ENCODE measurements at places on chromosomes 1 and 21.
A peak's percentile ranks its signal among the peaks of the same experiment; 100 is the strongest.

- DNase-seq, result peak; percentile 44
Measured at GRCh38 chr1:154533952-154534844, 24.3 kb downstream of the UBE2Q1 start.

DNA sequence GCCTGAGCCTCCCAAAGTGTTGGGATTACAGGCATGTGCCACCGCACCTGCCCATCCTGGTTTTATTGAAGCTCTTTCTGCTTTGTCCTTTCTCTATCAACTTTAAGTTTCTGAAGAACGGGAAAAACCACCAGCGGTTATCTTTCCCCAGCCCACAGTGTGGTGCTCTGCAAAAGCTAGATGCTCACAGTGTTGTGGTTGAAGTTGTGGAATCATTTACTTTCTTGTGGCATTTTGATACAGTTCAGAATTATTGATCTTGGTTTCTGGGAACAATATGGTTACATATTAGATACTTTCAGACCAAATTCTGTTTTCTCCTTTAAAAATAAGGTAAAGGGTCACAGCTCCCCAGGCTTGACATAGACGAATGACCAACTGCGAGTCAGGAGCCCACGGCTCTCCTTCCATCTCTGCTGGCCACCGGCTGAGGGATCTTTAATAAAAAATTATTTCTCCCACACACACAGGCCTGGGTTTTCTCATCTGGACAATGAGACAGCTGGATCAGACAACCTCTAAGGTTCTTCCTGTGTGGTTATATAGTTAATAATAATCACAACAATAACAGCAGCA, 385.3 kb downstream of the SETD4 start:
- no peak for DNase-seq

GRCh38 chr21:28540514-28540913, 452.2 kb downstream of the LTN1 start:
- DNase-seq, result no peak

DNA sequence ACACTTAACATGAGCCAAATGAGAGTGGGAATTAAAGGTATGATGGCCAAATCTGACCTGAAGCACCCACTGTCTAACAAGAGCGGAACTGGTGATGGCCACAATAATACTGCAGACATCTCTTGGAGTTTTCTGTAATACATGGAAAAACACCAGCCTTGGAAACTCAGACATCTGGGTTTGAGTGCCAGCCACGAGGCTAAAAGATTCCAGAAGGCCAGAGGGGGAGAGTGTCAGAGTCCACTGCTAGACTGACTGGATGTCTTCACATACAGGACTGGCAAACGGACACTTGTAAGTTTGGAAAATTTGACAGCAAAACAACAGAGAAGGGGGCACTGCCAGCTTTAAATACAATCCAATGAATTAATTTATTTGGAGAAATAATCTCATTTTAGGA, 175.1 kb downstream of the ADSS2 start:
- DNase-seq, result no peak

GRCh38 chr21:46437511-46437910, 21.2 kb upstream of the DIP2A start:
- no peak for DNase-seq

All from DMS153 (cell line).